ENCODE measurements at places on chromosomes 12 and 14.

DNA sequence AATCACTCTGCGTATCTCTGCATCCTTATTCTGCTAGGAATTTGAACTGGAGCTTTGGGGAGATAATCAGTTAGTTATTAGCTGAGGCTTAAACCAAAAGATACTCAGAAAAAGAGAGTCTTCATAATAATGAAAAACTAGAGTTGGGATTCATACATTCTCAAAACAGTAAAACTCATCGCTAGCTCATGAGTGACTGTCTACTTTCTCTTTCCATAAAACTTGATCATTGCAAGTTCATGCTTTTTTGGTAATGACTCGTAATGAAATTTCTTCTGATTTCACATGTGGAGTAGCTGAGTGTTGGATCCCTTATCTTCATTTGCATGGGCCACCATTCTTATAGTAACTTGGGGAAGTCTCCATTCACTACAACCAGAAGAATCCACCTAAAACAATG, 397.7 kb downstream of the PDZRN4 start:
- no peak for DNase-seq

- peak; percentile 2 for DNase-seq
Observed at GRCh38 chr12:59834659-59835474, 239.0 kb downstream of the SLC16A7 start.

GRCh38 chr12:76080017-76080728, 4.3 kb downstream of the NAP1L1 start:
- DNase-seq, result no peak

DNA sequence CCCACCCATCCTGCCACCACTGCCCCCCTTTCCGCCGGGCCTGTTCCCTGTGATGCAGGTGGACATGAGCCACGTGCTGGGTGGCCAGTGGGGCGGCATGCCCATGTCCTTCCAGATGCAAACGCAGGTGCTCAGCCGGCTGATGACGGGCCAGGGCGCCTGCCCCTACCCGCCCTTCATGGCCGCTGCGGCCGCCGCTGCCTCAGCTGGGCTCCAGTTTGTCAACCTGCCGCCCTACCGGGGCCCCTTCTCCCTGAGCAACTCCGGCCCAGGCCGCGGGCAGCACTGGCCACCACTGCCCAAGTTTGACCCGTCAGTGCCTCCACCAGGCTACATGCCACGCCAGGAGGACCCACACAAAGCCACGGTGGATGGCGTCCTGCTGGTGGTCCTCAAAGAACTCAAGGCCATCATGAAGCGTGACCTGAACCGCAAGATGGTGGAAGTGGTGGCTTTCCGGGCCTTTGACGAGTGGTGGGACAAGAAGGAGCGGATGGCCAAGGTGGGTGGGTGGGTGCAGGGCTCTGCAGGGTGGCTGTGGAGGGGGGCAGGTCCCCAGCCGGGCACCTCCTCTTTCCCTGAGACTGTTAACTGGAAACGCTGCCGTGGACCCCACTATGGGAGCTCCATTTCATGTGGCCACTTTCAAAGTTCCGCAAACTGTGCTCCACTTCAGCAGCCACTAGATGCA, 10.8 kb downstream of the SETD1B start:
- no peak for DNase-seq

- no peak for DNase-seq
Observed at GRCh38 chr12:14883686-14884085, 2.0 kb downstream of the MGP start.

DNA sequence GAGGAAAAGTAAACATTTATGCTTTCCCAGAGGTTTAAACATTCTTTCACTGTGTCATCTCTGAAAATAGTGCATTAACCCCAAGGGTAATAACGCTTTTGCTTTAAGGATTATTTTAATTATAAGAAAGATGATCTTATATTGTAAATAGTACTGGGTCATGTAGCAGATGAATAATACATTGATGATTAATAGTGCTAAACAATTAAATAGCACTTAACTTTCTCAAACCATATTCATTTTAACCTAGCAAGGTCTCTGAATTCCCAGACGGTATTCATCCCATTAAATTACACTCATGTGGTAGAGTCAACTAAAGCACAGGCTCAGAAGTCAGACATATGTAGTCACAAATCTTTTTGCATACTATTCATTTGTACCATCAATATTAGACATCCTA, 115.6 kb upstream of the FAR2 start:
- no peak for DNase-seq

DNA sequence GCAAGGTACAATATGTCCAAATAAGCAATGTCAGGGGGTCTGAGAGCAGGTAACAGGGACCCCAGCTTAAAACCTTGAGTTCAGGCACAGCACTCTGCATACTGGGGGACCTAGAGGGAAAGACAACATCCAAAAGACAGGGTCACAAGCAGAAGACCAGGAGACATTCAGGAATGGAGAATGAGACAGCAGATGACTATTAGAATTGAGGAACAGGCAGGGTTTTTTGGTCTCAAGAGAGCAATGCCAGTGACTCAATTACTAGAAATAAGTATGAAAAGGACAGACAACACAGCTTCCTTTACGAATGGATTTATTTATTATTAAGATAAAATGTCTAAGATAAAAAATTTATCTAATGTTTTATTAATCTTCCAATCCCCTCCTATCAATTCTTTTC, 223.0 kb downstream of the PTPRO start:
- no peak for DNase-seq

GRCh38 chr12:119681728-119682638, 14.1 kb downstream of the PRKAB1 start:
- no peak for DNase-seq

GRCh38 chr12:6458281-6459003, 6.6 kb downstream of the TAPBPL start:
- no peak for DNase-seq

- no peak for DNase-seq
Observed at GRCh38 chr12:25388183-25388582, 137.5 kb upstream of the KRAS start.

DNA sequence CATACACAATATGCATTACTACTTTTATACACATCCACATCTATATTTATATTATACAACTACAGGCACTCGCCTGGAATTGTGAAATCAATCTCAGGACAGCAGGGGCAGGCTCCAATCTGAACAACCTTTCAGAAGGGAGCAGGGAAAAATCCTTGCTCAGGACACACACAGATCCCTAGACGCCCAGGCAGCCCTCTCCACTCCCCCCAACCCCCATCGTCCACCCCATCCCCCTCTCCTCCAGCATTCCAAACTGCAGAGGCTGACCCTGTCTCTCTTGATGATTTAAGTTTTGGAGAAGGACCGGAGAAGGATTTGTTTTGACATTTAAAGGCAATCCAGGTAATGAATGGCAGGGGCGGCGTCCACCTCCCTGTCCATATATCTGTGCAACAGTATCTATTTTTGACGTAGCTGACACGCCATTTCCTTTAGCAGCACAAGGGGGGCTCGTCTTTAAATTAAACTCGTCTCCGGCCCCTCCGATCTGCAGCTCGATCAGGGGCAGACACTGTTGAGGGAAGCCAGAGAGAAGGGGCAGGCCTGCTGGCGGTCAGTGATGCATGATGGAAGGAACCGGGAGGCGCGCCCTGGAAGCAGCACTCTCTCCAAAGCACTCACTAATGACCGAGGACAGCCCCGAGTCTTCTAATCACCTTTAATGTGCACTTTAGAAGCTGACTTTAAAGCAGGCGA, 95.0 kb upstream of the TBX5 start:
- DNase-seq, result no peak

- no peak for DNase-seq
Observed at GRCh38 chr12:95970905-95971304, 25.2 kb downstream of the HAL start.

DNA sequence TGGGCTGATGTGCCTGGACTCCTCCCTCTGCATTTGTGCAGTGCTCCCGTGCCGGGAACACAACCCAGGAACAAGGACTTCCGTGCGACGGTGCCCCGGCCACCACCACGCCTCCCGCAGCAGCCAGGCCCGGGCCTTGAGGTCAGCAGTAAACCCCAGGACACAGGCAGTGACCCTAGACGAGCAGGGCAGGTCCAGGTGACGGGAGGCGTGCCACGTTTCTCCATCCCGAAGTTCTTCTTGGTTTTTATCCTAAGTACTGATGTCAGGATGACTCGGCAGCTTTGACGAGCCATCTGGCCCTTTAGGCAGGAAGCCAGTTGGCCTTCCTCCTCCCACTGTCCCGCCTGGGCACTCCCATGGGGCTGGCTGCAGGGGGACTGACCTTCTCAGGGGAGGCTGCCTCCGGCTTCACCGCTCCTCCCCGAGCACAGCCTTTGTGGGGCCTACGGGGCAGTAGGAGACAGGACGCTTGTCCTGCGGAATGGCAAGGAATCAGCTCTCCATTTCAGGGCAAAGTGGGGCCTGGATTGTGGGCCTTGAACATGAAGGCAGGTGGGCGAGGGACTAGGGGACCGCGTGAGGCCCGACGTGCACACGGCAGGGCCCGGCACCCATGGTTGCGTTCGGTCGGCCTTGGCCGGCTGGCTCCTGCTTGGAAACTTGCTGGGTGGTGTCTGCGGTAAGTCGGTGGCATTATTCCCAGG, 94.1 kb downstream of the FBXL14 start:
- DNase-seq, result no peak

DNA sequence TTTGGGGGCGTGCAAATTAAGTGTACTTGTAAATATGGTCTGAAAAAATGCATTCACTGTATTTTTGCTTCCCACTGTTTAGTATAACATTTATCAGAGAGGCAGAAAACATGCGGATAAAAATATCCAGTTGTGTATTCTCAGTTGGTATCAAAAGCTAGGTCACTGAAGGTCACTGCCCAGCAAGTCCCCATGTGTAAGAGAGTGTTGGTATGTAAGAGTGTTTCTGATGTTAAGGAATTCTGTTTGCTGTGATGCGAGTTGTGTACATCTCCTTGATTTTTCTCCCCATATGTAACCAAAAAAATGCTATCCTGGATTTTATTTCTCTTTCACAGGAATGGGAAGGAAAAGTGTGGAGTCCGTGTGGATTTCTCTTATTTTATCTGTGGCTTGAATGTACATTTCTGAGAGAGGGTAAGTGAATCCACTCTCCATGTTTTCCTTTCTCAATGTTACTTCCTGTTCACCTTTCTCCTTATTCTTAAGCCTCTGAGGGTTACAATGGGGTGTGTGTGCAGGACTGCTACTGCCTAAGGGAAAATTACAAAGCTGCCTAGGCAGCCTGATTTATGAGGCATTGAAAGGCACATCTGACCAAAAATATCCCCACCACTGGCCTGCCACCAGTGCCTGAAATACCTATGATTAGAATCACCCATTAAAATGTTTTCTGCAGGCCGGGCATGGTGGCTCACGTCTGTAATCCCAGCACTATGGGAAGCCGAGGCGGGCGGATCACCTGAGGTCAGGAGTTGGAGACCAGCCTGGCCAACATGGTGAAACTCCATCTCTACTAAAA, 97.9 kb upstream of the USP44 start:
- no peak for DNase-seq

DNA sequence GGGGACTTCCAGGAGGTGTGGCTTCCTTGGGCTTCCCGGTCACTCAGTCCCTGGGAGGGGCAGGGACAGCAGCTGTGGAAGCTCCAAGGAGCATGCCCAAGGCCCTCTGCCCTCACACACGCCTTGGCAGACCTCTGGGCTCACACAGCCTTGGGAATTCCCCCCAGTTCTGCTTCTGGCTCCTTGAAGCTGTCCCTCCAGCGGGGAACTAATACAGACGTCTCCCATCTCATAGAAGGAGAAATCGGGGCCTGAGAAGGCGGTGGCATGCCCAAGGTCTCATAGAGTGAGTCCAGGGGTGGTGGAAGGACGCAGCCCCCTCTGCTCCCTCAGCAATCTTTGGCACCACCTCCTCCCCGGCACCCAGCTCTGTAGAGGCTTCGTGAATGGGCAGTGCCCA, 15.7 kb upstream of the TMEM119 start:
- no peak for DNase-seq

- DNase-seq, result peak; percentile 78
Observed at GRCh38 chr14:100072783-100073346, 7.6 kb downstream of the EVL start.

GRCh38 chr12:52277486-52278245, 3.2 kb downstream of the KRT86 start:
- no peak for DNase-seq

DNA sequence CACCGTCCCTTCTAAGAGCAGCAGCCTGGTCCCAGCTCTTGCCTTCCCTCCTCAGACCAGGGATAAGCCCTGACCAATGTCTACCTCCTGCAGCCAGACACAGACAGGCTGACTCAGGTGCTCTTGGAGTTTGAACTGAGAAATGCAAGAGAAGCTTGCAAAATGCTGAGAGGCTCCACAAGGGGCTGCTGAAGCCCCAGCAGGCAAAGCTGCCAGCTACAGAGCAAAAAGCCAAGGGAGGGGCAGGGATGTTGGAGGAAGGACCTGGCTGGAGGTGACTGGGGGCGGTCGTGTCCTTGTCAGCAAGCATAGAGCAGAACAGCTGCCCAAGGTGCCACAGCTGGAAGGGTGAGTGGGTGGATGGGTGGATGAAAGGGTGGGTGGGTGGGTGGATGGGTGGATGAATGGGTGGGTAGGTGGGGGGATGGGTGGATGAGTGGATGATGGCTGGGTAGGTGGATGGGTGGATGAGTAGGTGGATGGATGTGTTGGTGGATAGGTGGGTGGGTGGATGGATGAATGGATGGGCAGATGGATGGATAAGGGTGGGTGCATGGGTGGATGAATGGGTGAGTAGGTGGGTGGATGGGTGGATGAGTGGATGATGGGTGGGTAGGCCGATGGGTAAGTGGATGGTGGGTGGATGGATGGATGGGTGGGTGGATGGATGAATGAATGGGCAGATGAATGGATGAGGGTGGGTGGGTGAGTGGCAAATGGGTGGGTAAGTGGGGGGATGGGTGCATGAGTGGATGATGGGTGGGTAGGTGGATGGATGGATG, 4.0 kb upstream of the INF2 start:
- DNase-seq, result no peak

DNA sequence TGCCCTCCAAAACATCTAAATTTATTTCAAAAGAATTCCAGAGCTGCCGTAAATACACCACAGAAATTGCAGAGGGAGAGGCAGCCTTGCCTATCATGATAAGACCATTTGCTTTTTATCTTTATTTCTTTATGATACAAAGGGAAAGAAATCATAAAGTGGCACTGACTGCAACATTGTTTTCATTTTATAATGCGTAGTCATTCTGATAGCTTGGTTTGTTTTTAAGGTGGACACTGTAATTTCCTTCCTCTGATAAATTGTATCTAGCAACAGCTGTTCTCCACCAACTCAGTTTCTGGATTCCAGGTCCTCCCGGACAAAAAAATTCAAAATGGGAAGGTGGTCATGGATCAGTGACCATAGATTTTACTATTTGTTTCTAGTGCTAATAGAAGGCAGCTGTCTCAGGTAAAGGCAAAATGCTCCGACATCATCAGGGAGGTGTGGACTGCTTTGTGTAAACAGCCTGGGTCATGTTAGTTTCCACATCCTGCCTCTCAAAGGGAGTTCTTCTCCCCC, 623 bp upstream of the TSPAN8 start:
- DNase-seq, result no peak

DNA sequence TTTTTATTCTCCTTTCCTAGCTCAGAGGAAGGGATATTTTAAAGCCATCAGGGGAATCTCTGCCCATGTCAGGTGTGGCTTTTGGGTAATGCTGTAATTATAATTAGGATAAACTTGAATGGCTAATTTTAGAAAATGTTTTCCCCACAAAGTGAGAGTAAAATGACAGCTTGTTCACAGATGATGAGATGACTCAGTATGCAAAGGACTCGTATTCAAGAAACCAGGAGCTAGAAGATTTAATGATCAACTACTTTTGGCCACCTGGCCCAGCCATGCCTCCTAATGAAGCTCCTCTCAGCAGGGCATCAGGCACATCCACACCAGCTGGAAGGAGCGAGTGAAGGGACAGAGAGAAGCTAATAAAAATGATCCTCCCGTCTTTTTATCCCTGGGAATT, 29.0 kb upstream of the PLEKHG7 start:
- DNase-seq, result no peak

Data from HL-60 (cell line).